ENCODE measurements at places on chromosomes 7 and 10. TPM values are rescaled to one million over a fixed set of nuclear protein-coding genes. Genes with fewer than 3 reads are reported as not detected.

GRCh38 chr10:3740157-3740871 lies 44.7 kb downstream of the KLF6 start:
- no peak overlapping the region for H3K4me3 ChIP-seq
- H3K4me1 ChIP-seq: peaks cover 27% of the 10 kb centered on the region
- H3K36me3 ChIP-seq: no peaks in the 10 kb centered on the region
- peaks cover 5% of the 10 kb centered on the region for H3K27me3 ChIP-seq
- no peak for DNase-seq
- H3K27ac ChIP-seq: no peak overlapping the region

DNA sequence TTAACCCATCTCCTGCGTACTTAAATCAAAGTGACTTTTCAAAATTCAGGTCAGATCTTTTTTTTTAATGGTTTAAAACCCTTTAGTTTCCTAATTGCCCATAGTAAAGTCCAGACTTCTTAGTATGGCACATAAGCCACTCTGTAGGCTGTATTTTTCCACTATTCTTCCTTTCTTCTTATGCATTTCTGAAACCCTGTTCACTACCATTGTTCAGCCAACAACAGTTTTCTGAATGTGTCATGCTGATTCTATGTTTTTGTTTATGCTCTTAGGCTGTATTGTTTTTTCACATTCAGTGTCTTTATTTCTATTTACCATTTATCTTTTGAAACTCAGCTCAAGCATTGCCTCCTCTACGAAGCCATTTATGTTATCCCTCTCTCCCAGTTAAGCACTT lies 26.7 kb downstream of the CCSER2 start:
- no peak overlapping the region for H3K4me3 ChIP-seq
- no peak overlapping the region for H3K27ac ChIP-seq
- no peak for DNase-seq
- H3K36me3 ChIP-seq: no peaks in the 10 kb centered on the region

Gene CPEB3
- 1.9 TPM for total RNA-seq

Gene ZNF33B
- total RNA-seq: 6.5 TPM

Gene OGDHL
- 3.7 TPM for total RNA-seq

Data from activated T-helper 2 cell treated with anti-CD3 and anti-CD28 coated beads, Interferon-gamma antibody, Interleukin-2, Interleukin-4, amounts not matched to agents 10 μg/mL and 5 μg/mL and 100 μg/mL, durations not matched to agents 14 hours and 24 hours and 36 hours (primary cell).